Renal cortical epithelial cell (primary cell): ENCODE measurements at places on chromosomes 5 and 9. TPM values are rescaled to one million over a fixed set of nuclear protein-coding genes. Genes with fewer than 3 reads are reported as not detected.

The GALNT12 gene
- 4.3 and 10.9 TPM in 2 replicates for total RNA-seq

DNA sequence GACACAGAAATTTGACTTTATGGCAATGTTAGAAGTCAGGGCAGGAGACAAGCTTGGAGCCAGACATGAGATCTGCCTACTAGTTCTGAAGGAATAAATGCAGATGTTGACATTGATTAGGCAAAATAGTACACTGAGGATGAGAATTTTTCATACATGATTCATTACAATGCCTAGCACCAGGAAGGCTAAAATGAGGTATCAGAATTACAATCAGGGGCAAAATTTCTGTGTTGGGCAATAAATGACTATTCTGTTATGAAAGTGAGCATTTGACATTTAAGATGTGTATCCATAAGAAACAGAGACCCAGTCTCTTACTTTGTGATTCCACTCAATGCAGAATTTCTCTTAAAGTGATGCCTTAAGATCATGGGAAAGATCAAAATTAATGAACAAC lies 92.4 kb upstream of the CDH10 start:
- DNase-seq: no peak

- no peak for DNase-seq
Observed at GRCh38 chr9:37201581-37201980, 81.2 kb downstream of the ZCCHC7 start.

DNA sequence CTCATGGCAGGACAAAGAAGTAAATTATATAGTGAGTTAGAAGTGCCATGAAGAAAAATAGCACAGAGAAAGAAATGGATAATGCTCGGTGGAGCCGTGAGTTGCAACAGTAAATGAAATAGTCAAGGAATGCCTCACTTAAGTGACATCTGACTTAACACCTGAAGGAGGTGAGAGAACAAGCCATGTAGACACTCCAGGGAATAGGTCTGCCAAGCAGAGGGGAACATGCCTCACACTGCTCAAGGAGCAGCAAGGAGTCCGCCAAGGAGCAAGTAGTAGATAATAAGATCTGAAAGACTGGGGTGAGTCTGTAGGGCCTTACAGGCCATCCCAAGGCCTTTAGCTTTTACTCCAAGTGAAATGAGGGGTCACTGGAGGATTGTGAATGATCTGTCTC lies 21.8 kb downstream of the MAPKAP1 start:
- no peak for DNase-seq

The GFI1B gene
- total RNA-seq: not detected in 2 replicates

- DNase-seq: no peak
Observed at GRCh38 chr9:126049896-126050604, 276.6 kb upstream of the MVB12B start.

GRCh38 chr5:61563401-61563800 lies 231.3 kb downstream of the ZSWIM6 start:
- DNase-seq: no peak

The SARDH gene
- 2.1 and 5.4 TPM in 2 replicates for total RNA-seq

DNA sequence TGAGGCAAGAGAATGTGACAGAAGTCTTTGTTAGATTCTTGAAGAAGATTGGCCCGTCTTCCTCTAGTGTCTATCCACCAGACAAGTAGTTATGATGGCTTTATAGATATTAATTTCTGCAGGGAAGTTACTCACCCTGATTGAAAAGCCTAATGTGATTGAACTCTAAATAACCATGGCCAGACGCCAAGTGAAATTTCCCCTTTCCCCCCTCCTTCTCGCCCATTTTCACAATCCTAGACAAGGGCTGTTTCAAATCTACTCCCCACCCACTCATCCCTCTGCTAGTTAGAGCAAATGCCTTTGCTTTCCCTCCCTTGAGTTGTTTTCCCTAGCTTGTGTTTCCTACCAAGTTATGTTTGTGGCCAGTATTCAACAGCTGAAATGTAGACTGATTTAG lies 182.5 kb downstream of the TMEM167A start:
- peak; percentile 68 for DNase-seq
